ENCODE measurements at places on chromosomes 12 and 14. TPM values are rescaled to one million over a fixed set of nuclear protein-coding genes. Genes with fewer than 3 reads are reported as not detected.

GRCh38 chr12:14283489-14284144 is 81.9 kb upstream of the ATF7IP start:
- no peak for DNase-seq

GRCh38 chr12:32688786-32689185 is 9.7 kb downstream of the DNM1L start:
- DNase-seq, result no peak

SERPINA5 gene
- 1.4 TPM for total RNA-seq

TTC6 gene
- total RNA-seq, result 0.40 TPM

GRCh38 chr14:105531088-105531893 is 4.9 kb downstream of the TMEM121 start:
- DNase-seq, result no peak

ERH gene
- 488 TPM for total RNA-seq

CLEC7A gene
- total RNA-seq, result not detected

CPNE6 gene
- total RNA-seq, result not detected

DDX51 gene
- 33.3 TPM for total RNA-seq

DNA sequence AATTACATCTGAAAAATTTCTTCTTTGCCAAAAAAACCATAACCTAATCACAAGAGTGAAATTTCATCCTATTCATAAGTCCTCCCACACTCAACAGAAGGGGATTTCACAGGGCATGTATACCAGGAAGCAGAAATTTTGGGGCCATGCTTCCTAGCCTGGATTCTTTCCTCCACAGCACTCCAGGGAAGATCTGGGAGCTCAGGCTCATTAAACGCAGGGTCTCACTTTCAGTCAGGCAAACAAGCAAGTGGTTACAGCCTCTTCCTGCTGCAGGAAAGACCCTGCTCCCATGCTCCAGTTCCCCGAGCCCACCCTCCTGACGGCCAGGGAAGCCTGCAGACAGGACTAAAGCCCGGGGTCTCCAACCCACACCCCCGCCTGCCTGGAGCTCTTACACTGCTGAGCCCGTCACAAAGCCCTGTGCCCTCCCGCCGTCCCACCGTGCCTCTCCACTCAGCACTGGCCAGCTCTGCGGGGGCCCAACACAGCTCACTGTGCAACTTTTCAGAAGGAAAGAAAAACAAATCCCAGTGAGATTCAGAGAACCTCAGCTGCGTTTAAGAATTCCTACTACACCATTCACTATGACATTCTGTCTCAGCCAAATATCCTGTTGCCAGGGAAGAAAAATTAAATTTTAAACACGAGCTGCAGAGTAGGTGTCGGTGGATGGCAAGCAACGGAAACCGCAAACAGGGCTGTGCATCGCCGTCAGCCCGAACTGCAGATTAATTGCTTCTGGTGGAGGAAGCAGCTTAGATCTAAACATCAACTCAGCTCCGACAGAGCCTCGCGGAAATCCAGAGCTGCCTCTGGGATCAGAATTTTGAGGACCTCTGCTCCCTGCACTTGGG is 106.7 kb upstream of the SFSWAP start:
- DNase-seq, result no peak

BCL2L2 gene
- total RNA-seq, result 24.8 TPM

- no peak for DNase-seq
Observed at GRCh38 chr14:61737915-61738314, 24.3 kb upstream of the SNAPC1 start.

GRCh38 chr14:60922050-60922449 is 58.8 kb downstream of the TRMT5 start:
- DNase-seq, result no peak

- DNase-seq, result no peak
Observed at GRCh38 chr14:24060984-24061913, 9.4 kb downstream of the CARMIL3 start.

ZNF385A gene
- 20.8 TPM for total RNA-seq

SLC38A2 gene
- total RNA-seq, result 199 TPM

GRCh38 chr14:104644656-104645378 is 40.2 kb upstream of the TMEM179 start:
- no peak for DNase-seq

- DNase-seq, result no peak
Observed at GRCh38 chr12:53431187-53431586, 7.5 kb downstream of the AMHR2 start.

DNA sequence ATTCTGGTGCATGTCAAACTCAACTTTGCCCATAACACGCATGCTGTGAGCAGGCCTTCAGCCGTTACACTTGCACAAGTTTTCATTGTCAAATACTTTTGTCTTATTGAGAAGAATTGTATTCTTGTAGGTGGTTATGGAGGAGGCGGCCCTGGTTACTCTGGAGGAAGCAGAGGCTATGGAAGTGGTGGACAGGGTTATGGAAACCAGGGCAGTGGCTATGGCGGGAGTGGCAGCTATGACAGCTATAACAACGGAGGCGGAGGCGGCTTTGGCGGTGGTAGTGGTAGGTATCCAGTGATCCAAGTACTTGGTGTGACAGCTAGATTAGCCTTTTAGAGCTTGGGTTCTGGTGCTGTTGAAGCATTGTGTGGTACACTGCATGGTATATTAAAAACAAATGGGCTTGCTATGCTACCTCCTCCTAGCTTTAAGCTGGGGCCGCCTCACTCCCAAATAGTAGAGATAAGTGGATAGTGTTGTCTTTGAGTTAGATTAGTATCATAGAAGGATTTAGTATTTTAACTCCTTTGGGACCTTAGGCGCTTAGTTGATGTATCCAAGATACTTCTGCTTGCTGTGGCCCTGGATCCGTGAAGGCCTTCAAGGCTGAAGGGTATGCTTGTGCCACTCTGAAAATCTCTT is 2.5 kb downstream of the HNRNPA1 start:
- DNase-seq, result no peak

DNA sequence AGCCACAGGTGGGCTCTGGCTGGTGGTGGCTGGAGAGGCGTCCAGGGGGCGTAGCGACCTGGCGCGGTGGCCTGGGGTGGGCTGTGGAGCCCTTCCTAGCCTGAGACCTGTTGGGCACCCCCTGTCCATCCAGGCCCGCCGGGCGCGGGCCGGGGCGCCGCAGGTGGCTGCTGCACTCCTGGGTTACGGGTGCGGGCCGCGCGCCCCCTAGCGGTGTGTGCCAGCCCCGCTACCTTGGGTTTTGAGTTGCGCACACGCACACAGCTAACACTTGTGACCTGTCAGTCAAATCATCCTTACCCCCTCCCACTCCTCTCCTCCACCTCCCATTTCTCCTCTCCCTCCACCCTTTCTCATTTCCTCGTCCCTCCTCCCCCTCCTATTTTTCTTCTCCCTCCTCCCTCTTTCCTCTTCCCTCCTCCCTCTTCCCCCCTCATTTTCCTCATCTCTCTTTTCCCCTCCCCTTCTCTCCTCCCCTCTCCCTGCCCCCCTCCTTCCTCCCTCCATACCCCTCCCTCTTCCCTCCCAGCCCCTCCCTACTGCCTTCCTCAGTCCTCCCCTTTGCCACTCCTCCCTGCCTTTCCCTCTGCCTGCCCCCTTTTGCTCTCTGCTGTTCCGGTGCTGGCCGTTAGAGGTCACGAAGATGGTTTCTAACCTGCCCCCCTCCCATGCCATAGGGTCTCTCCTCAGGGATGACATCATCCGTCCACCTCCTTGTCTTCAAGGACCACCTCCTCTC is 2.3 kb downstream of the MEG3 start:
- DNase-seq, result no peak

- DNase-seq, result no peak
Observed at GRCh38 chr14:23529016-23529415, 22.5 kb downstream of the ZFHX2 start.

KRT81 gene
- not detected for total RNA-seq

GRCh38 chr12:90572778-90573177 is 382.2 kb downstream of the CCER1 start:
- DNase-seq, result no peak

All from neural crest cell (in vitro differentiated cells).